Hematopoietic multipotent progenitor cell treated with erythropoietin and hydrocortisone succinate and interleukin-3 and kit ligand, for 8 days (in vitro differentiated cells): ENCODE measurements at places on chromosomes 11 and 22.

- no peak for DNase-seq
Observed at GRCh38 chr22:17818180-17818579, 43.9 kb upstream of the BID start.

- no peak for DNase-seq
Observed at GRCh38 chr11:61515686-61516085, 7.1 kb downstream of the LRRC10B start.

DNA sequence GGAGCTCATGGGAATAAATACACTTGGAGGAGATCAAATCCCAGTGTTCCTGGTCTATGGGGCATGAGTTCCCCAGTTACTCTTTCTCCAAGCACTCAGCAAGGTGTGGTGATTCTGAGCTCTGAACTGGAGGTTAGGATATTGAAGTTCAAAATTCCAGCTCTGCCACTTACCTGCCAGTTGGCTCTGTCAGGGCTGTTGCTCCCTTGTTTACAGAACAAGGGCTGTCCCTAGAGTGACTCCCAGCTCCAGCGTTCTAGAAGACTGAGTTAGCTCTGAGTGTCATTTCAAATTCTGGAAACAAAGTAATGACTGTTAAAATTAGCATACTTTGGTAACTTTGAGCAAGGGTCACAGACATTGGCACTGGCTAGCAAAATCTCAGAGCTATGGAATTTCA lies 69.7 kb upstream of the ZBED5 start:
- no peak for DNase-seq

- peak; percentile 71 for DNase-seq
Observed at GRCh38 chr22:19629720-19630419, 84.4 kb upstream of the SEPTIN5 start.

- DNase-seq, result no peak
Observed at GRCh38 chr22:38298312-38299005, 18.8 kb downstream of the CSNK1E start.

GRCh38 chr11:69650081-69650831 lies 9.3 kb downstream of the CCND1 start:
- DNase-seq, result no peak

DNA sequence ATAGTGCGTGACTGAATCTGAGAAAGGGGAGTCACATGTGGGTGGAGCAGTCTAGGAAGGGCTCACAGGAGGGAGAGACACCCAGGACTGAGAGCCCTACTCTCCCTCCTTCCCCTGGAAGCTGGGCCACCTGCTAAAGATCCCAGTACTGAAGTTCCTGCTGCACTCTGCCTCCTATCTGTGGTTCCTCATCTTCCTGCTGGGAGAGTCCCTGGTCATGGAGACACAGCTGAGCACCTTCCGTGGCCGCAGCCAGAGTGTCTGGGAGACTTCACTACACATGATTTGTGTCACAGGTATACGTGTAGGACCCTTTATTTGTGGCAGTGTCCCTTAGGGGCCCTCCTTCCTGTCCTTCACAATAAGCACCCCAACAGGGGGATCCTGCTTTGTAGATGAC lies 19.3 kb downstream of the ART5 start:
- no peak for DNase-seq

DNA sequence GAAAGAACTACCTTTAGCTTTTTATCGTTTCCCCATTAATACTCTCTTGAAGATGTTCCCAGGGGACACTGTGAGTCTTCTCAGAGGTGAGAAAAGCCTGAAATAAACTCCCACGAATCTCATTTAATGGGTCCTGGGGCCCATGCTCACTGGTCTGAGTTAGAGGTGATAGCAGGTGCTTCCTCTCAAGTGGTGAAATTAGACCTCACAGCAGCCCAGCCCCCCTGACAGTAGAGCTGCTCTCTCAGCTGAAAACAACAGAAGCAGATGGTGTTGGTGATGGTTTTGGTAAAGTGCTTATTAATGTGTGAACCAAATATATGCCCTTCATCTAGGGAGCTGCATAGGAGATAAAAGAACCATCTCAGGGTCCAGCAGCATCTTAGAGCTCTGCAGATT lies 76.8 kb upstream of the VPREB1 start:
- no peak for DNase-seq

- DNase-seq, result no peak
Observed at GRCh38 chr22:47550524-47551430, 788.3 kb downstream of the TBC1D22A start.

- DNase-seq, result peak; percentile 5
Observed at GRCh38 chr11:112797648-112798293, 163.4 kb upstream of the NCAM1 start.

DNA sequence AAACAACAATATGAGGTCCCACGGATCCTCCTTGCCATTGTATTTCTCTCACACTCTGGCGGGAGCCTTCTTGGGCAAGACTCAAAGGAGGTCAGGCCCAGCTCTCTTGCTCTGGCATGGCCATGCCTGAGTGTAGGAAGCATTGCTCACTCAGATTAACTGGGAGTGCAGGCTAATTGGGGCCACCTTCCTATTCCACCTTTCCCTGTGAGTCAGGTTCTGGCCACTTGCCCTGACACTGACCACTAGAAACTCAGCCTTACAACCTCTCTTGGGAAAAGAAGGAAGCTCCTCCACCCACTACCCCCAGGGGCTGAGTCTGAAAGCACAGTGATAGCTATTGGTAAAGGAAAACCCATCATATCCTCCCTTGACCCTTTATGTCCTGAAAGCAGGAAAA lies 121.8 kb upstream of the NTM start:
- DNase-seq, result no peak

DNA sequence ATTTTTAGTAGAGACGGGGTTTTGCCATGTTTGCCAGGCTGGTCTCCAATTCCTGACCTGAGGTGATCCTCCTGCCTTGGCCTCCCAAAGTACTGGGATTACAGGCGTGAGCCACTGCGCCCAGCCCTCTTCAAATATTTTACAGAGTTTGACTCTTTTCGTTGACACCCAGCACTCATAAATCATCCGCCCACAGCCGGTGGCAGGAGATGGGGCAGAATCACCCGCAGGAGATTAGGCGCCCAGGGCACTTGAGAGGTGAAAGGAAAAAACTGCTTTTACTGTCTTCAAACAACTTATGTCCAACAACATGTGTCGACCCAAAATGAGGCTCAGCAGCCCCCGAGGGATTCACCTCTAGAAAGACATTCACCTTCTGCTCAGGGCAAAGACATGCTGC lies 56.9 kb downstream of the OSBP2 start:
- no peak for DNase-seq

GRCh38 chr11:12043959-12044791 lies 35.7 kb upstream of the DKK3 start:
- peak; percentile 66 for DNase-seq

DNA sequence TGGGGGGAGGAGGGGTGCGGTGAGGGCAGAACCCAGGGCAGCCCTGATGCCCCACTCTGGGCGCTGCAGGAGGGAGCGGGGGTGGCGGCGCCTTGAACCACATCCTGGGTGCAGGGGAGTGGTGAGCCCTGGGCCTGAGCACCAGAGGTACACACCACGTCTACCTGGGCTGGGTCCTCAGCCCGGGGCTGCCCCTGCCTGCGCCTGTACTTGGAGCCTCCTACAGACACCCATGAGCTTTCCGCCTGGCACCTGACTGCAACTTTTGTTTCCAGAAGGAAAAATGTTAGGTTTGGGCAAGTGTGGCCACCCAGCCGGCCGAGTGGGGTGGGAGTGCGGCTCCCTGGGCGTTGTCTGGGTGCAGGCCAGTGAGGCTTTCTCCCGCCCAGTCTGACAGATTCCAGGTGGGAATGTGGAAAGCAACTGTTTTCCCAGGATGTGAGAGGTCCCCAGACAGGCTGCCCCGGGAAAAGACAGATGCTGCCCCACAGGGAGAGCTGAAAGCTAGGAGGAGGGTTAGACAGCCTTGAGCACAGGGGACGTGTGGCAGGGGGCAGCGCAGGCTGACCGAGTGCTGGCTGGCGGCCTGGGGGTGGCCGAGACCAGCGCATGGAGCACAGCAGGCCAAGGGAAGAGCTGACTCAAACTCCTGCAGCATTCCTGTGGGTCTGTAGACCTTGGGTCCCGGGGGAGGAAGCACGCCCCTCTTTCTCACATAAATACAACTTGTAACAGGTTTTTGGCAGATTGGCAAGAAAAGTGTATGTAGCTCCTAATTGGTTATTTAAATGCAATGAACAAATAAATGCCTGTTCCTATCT lies 44.1 kb downstream of the GNB1L start:
- no peak for DNase-seq

DNA sequence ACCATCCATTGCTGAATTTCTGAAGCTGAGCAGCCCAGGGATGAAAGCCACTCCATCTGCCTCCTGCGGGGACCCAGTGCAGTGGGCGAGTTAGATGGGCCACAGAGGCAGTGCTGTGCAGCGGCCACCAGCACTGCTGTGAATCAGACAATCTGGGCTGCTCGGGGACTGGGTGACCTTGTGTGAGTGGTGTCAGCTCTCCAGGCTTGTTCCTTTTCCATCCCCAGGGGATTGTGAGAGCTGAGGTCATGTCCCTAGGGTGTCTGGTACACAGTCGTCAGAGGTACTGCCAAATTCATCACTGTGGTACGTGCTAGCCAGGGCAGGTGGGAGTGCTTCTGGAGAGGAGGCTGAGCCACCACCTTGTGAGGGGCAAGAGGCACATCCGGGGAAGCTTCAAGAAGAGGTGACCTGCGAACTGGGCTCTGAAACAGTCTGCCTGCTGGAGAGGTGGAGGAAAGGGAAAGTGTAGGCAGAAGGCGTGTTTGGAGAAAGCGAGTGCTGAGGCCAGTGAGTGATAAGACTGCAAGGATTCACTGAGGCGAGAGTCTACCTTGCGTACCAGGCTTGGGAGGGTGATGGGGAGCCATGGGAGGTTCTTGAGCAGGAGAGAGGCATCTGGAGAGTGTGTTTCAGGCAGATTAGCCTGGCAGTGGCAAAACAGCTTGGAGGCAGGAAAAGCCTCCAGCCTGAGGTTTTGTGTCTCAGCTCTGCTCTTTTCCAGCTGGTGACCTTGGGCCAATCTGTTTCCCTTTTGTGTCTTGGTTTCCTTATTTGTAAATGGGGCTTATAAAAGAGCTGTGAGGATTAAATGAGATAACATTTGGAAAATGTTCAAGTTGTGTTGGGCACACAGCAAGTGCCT lies 22.7 kb downstream of the CACNA1I start:
- DNase-seq, result no peak
